CD4-positive, alpha-beta T cell treated with Interferon alpha-2 for 1 hour (primary cell): ENCODE measurements at places on chromosomes 5 and 9.

DNA sequence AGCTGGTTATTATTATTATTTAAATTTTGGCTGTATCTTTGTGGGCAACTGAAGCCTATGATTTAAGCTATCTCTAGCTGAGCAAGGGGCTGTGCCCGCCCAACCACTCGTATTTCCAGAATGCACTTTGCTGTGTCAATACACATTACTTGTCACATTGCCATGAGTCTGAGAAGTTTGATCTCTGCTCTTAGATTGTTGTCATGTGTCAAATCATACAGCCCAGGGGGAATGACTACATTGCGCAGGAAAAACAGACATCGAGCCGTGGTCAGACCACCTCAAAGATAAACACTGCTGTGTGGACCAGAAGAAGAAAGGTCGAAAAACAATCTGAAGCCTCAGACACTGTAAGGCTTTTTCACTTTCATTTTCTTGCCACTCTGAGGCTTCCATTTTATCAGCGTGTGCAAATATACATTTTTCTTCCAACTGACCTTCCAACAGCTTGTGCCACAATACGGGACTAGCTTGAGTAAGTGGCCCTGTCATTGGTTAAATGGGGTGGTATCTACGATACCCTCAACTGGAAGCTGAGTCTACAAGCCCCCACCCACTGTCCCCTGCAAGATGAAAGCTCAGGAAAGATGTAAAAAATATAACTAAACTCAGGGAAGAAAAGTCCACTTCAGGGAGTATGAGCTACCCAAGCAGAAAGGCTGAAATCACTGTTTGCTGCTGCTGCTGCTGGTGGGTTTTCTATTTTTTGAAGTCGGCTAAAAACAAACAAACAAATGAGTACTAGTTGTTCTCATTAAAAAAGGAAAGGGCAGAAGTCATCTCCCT is 603.0 kb downstream of the BNC2 start:
- no peak for DNase-seq

DNA sequence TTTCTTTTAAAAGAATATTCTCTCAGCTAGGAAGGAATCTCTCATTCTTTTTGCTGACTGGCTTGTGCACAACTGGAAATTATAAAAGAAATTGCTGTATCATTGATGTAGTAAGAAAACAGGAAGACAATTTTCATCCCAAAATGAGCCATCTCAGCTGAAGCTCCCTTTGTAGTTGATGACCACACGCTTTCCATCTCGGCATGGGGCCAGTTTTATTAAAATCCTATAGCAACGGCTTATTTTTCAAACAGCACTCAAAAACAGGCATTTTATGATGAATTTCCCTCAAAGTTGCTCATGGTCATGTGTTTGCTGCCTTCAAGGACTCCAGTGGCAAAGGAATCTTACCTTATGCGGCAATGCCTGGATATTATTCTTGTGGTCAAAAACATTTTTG is 62.4 kb upstream of the GLIS3 start:
- DNase-seq: no peak

DNA sequence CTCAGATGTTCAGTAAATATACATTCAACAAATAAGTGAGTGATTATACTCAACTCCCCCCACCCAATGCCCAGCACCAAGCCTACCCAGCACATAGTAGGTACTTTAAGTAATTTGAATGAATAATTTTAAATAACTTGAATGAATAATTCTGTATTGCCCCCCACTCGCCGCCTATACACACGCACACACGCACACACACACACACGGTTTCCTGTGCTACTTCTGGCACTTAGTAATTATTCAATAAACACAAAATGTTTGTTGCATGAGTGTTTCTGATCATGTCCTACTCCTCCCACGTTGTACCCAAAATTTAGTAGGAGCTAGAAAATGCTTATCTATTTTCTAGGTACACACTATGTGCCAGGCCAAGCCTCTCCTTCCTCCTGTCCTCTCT is 16.2 kb downstream of the PCDH12 start:
- no peak for DNase-seq

GRCh38 chr5:32434221-32434620 is 10.3 kb downstream of the ZFR start:
- no peak for DNase-seq

- no peak for DNase-seq
These were observed 74.9 kb downstream of the SLC44A1 start for GRCh38 chr9:105319202-105319813.

GRCh38 chr9:135601988-135602387 is 37.4 kb downstream of the GLT6D1 start:
- DNase-seq: no peak

DNA sequence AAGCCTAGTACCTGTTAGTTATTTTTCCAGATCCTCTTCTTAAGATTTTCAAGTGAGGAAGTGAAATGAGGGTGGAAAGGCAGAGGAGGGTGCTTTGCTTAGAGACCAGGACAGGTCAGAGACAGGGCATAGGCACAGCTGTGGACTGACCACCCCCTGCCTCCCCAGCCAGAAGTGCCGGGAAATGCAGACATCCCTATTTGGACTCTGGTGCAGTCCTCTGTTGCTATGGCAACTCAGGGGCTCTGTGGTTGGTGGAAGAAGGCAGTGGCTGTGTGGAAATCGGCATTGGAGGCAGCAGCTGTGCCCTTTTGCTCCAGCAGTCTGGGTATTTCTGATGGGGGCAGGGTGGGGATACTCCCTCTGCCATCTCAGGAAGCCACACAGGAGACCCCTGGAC is 43.3 kb upstream of the NDFIP1 start:
- DNase-seq: no peak

GRCh38 chr9:82148901-82149461 is 160.4 kb downstream of the SPATA31D1 start:
- DNase-seq: no peak

DNA sequence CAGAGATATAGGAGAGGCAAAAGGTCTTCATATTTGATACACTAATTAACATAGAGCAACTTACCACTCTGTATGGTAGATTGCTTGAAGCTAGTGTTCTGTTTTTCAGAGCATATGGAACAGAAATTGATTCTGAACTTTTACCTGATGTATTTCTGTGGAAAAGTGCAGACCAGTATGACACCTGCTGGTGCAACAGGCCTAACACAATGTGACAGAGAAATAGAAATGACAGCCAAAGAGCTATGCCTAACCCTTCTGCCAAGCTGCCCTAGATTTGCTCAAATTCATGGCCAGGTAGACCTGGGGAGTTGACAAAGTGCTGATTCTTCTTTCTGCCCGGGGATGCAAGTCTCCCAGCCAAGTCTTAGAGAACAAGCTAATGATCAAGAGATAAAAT is 65.4 kb upstream of the RNF180 start:
- DNase-seq: no peak

- DNase-seq: no peak
These were observed 222.7 kb upstream of the TRIM32 start for GRCh38 chr9:116464423-116464822.

GRCh38 chr5:17735761-17736160 is 101.5 kb downstream of the TAF11L14 start:
- DNase-seq: no peak

GRCh38 chr5:82601077-82601476 is 322.9 kb upstream of the RPS23 start:
- no peak for DNase-seq

DNA sequence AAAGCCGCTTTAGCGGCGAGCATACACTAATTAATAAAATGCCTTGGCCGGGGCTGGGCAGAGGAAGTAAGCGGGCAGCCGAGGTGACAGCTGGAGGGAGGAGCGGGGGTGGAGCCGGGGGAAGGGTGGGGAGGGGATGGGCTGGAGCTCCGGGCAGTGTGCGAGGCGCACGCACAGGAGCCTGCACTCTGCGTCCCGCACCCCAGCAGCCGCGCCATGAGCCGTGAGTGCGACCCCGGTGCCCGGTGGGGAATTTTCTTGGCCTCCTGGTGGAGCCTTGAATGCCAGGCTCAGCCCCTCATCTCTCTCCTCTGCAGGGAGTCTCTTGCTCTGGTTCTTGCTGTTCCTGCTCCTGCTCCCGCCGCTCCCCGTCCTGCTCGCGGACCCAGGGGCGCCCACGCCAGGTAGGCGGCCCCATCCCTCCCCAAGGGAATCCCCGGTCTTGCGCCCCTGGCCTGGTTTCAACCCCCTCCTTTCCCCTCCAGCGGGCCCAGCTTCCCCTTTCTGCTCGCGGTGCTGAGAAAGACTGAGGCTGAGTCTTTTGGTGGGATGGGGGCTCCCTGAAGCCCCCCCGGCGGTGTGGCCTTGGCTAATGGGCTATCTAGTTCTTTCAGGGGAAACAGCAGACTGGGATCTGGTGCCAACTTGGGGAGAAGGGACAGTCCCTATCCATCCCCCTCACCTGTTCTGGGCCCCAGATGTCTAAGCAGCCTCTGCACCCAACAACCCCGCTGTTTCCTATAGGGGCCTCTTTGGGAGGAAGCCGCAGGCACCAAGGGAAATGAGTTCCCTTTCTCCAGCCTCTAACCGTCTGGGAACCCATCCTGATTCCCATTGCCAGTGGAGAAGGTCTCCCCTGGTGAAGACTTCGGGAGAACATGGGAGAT is at the start of gene PTGS1:
PTGS1 (plus strand) TSS at position 156 of the 887 bp plus-strand sequence; CDS start at position 217, 61 bp downstream.
- peak; percentile 19 for DNase-seq

DNA sequence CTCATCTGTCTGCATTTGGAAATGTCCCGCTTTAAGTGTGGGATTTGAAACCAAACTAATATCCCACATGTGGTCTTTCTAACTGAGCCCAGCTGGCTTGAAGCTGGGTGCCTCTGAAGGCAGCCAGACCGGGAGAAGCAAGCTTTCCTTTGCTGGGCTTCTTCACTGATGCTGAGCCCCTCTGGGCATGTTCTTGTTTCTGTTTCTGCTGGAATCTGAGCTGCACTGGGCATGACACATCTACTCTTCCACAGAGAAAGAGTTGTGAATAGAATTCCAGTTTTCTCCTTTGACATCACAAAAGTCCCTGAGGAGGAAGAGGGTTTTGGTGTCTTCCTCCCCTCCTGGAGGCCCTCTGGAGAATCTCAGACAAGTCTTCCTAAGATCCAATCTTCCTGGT is 179.5 kb downstream of the ATP10B start:
- no peak for DNase-seq

- DNase-seq: no peak
These were observed 142.2 kb downstream of the SNX18 start for GRCh38 chr5:54659700-54660131.

GRCh38 chr9:89065921-89066320 is 74.7 kb downstream of the S1PR3 start:
- no peak for DNase-seq

DNA sequence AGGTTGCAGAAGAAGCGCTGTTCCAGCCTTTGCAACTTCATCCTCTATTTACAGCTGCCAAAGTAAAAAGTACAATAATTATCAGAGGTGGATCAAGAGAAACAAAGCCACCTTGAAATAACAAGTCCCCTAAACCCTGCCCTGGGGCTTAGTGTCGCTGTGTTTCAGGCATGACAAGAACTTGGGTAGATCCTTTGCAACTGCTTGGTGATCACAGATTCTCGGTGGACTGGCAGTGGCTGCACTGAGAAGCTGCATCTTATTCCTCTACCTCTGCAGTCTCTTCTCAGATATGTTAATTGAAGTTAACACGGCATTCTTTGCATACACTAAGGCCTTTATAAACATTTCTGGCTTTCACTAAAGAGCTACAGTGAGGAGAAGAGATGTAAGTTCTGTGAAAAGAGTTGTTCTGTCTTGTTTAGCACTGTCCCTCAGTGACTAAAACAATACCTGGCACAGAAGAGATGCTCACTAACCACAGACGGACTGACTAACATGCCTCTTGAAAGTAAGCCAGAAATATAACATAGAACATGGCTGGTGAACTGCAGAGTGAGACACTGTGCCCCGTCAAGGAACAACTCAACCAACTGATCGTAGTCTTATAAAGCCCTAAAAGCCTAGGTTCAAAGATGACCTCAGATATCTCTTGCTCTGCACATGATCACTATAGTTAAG is 144.2 kb downstream of the MLLT3 start:
- no peak for DNase-seq

GRCh38 chr9:131528186-131528585 is 2.9 kb downstream of the UCK1 start:
- DNase-seq: no peak

DNA sequence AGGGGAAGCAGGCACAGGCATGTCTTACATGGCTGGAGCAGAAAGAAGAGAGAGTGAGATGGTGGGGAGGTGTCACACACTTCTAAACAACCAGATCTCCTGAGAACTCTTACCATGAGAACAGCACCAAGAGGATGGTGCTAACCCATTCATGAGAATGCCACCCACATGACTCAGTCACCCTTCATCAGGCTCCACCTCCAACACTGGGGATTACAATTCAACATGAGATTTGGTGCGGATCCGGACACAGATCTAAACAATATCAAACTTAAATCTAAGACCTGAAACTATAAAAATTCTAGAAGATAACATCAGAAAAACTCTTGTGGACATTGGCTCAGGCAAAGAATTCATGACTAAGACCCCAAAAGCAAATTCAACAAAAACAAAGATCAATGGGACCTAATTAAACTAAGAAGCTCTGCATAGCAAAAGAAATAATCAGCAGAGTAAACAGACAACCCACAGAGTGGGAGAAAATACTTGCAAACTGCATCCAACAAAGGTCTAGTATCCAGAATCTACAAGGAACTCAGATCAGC is 65.4 kb downstream of the SPATA31C2 start:
- DNase-seq: no peak

- no peak for DNase-seq
These were observed 1.6 kb downstream of the C9orf152 start for GRCh38 chr9:110206389-110206788.

DNA sequence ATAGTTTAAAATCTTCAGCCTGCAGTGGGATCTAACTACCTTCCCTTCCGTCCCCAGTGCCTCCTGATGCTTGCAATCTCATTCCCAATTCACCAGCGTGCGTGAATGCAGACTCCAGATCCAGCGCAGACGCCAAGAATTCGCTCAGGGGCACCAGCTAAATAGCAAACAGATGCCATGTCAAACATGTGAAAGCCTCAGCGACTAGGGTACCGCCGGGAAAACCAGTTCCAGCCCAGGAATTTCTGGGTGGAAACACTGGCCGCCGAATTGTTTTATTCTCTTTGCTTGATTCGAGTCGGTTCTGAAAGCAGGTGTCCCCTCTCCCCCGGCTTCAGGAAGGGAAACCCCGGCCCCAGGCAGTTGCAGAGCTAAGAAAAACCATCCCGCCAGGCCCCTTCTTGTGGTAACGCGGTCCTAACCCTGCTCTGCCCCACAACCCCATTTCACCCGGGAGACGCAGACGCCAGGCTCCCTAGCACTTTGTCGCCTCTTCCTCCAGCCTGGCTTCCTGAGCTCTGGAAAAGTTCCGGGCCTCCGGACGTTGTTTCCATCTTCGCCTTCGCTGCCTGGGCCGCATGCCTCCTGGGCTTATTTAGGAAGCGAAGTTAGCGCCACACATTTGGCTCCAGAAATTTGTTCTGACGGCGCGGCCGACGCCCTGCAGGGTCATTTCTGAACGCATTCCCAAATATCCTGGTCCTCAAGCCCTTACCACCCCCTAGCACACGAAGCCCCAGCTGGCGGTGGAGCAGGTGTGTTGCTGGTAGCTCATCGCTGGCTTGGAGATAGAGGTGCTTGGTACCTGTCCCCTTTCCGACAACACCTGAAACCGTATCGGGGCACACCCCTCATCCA is 665 bp upstream of the LVRN start:
- DNase-seq: no peak

DNA sequence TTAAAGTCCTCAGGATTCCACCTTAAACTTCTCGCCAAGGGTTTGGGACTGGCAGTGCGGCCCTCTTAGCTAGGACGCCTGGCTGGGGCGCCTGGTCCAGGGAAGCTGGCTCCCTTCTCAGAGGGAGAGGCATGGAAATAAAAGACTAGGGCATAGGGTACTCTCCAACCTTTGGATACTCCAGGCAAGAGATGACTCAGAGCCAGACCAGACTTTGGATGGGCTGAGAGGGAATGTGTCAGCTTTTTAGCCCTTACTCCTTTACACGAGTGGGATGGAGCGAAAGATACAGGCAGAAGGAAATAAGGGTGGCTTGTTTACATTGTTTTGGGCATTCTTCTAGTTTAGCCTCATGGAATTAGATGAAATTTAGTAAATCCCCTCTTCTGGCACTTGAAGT is 48.2 kb downstream of the IL31RA start:
- no peak for DNase-seq
